ENCODE measurements at places on chromosomes 4 and X.
A peak's percentile ranks its signal among the peaks of the same experiment; 100 is the strongest.

GRCh38 chr4:67512501-67512900, 32.8 kb downstream of the CENPC start:
- peak; percentile 31 for DNase-seq

- DNase-seq: no peak
These were observed 1.1 kb downstream of the ITGB1BP2 start for GRCh38 chrX:71302461-71303213.

DNA sequence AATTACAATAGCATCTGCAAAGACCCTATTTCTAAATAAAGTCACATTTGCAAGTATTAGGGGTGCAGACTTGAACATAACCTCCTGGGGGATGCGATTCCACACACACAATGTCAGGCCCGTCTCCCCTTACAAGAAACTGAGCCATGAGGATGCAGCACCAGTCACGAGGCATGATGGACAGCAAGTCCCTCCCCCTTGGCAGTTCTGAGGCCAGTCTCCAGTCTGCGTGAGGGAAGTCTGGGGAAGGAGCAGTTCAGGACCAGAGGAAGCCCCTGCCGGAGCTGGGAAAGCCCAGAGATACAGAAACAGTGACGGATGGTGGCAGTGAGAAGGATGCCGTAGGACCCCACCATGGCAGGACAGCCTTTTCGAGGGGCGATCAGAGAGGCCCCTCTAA, 9.4 kb downstream of the FAM53A start:
- no peak for DNase-seq

GRCh38 chr4:163958751-163959150, 464.3 kb downstream of the TMA16 start:
- DNase-seq: no peak

DNA sequence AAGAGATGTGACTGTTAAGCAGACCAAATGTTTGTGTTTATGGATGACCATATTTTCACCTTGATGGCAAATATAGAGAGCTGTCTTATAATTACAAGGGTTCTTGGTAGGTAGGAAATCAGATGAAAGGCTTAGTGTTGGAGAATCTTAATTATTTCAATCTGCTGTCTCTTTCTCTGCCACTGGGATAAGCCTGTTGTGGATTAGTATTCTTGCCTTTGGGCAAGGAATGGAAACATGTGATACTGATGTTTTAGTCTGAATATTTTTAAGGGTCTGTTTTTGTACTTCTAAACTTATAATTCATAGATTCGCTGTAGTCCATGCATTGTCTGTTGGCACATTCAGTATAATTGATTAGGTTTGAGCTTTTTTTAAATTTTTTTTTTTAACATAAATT, 23.7 kb upstream of the NUDT6 start:
- DNase-seq: no peak

DNA sequence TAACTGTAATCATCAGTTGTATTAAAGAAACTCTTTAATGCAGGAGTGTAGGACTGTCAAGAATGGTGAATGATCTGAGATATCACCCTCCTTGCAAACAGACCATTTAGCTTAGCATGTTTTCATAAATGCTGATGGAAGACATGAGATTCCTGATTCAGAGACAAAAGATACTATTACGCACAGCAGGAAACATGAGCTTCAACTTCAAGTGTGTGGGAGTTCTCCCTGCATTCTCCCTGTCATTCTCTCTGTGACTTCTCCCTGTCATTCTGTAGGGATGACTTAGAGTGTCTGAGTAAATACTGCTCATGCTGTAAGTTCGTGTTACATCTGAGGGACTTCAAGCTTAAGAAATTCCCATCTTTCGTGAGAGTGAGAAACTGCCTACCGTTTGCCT, 866.0 kb upstream of the PRKX start:
- DNase-seq: no peak

DNA sequence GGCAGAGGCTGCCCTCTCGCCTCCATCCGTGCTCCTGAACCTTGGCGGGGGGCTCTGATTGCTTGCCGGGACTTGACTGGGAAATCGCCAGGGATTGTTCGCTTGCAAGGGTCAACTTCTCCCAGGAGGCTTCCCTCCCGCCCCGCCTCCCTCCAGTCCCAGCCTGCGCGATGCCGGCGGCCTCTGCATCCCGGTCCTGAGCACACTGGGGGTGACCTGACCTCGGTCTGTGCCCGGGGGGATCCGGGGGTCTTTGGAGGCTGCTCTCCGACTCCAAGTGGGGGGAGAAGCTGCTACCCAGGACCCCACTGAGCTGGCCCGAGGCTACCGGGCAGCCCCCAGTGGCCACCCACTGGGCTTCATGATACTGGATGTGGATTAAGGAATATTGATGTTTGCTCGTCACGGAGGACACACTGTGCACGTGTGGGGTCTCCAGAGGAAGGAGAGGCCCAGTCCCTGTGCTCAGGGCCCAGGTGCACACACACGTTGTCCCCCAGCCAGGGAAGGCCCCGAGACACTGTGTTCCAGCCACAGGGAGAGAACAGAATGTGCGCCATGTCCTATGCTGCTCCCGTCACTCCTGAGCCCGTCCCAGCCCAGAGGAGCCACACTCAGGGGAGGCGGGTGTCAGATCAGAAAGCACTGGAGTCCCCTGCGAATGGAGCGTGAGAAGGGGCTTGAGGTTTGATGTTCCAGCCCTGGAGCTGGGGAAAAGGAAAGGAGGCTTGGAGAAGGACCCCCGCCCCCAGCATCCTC, 55.9 kb upstream of the NKX1-1 start:
- DNase-seq: no peak

GRCh38 chr4:82380344-82380743, 6.6 kb upstream of the HNRNPD start:
- no peak for DNase-seq

GRCh38 chr4:92307181-92307580, 3.4 kb downstream of the GRID2 start:
- no peak for DNase-seq

GRCh38 chr4:139922406-139923024, 231.5 kb downstream of the MAML3 start:
- no peak for DNase-seq

DNA sequence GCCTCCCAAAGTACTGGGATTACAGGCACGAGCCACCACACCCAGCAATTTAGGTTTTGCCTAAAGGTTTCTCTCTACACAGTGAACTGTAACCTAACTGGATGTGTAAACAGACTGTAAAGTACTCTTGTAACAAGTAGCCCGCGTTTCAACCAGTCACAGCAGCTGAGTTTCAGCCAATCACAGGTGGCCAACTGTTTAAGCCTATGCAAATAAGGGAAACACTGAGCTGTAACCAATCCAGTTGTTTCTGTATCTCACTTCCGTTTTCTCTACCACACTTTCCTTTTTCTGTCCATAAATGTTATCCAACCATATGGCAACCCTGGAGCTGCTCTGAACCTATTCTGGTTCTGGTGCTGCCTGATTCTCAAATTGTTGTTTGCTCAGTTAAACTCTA, 59.9 kb downstream of the DIPK2B start:
- DNase-seq: no peak

- DNase-seq: no peak
These were observed 76.4 kb downstream of the CXXC4 start for GRCh38 chr4:104418286-104418685.

DNA sequence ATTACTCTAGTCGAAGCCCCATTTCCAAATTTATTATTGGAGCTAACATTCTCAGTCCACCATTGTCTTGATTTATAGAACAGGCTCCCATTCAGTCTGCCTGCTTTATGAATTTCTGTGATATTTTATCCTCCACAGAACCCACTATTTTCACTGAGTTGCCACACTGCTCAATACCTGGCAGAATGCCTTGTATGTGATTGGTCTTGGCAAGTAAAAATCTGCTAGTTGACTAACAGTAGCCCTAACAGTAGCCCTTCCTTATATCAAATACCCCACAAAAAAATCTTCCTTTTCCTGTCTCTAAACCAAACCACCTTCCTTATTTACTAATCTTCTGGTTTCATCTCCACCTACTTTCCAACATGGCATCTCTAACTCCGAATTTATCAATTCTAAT, 82.6 kb downstream of the CHM start:
- DNase-seq: no peak

GRCh38 chr4:69485130-69485529, 10.6 kb downstream of the UGT2B4 start:
- DNase-seq: no peak

- no peak for DNase-seq
These were observed 26.6 kb downstream of the SNX25 start for GRCh38 chr4:185235843-185236503.

GRCh38 chrX:14832586-14832985, 40.3 kb downstream of the FANCB start:
- DNase-seq: no peak

DNA sequence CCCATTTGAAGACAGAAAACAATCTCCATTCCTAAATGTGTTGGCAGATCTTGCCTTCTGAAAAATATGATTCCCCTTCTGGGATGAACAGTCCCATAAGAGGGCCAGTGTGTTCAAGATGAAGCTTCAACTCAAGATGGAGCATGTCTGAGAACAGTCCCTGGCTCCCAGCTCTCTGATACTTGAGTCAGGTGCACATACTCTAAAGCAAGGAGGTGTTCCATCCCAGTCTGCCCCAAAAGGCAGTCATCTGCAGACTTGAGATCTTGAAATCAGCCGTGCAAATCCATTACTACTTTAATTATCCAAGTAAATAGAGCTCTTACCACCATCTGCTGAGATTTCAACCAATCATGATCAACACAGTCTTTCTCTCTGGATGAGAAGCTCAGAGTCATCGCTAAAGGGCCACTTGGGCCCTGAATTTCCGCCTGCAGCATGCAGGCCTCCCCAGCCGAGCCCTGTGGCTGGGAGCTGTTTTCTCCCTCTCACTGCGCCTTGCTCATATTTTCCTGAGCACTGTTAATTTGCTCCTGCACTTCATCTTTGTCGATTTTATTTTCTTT, 22.2 kb downstream of the CCDC149 start:
- DNase-seq: no peak

GRCh38 chr4:12231098-12231497, 802.4 kb upstream of the HS3ST1 start:
- no peak for DNase-seq

GRCh38 chr4:40335525-40335894, 377 bp downstream of the CHRNA9 start:
- DNase-seq: no peak

DNA sequence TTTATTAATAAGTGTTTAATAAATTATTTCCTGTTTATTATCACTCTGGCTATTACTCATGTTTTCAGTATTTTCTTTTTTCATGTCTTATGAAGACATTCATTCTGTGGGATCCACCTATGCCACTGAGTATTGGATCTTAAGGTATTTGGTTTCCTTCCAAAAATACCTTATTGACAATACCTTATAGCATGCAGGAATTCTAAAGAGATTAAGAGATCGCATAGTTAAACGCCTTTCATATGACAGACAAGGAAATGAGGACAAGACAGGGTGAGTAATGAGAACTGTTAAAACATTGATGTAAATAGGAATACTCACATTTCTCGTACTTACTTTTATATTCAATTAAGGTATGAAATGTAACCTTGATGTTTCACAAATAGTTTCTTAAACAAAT, 38.2 kb upstream of the TMPRSS11B start:
- DNase-seq: no peak

- no peak for DNase-seq
These were observed 939.8 kb downstream of the GLUD2 start for GRCh38 chrX:121987163-121987562.

DNA sequence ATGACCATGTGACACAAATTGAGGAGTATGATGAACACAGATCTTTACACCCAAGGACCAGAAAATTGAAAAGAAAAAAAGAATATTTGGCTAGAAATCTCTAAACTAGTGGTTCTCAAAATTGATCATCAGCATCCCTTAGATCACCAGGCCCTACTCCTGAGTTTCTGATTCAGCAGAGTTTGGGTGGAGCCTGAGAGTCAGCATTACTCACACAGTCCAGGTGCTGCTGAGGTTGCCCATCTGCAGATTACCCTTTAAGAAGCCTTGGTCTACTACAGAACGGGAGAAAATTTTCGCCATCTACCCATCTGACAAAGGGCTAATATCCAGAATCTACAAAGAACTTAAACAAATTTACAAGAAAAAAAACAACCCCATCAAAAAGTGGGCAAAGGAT, 182.8 kb downstream of the MOSPD2 start:
- no peak for DNase-seq

DNA sequence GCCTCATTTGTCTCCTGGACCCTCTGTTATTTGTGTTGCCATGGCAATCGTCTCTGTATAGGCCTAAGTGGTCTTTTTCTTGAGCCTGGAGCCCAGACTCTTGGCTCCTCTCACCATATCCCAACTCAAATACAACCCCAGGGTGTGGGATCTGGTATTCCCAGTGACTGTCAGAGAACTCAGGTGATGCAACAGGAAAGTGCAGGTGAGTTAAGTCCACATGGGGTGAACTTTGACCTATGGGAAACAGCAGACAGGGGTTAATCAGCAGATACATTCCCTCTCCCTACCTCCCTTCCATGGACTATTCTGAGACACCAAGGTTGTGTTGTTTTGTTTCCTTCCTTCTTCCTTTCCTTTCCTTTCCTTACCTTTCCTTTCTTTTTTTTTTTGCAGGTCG, 130.9 kb upstream of the RPS6KA3 start:
- DNase-seq: no peak

- no peak for DNase-seq
These were observed 7.6 kb downstream of the FAM199X start for GRCh38 chrX:104173841-104174240.

DNA sequence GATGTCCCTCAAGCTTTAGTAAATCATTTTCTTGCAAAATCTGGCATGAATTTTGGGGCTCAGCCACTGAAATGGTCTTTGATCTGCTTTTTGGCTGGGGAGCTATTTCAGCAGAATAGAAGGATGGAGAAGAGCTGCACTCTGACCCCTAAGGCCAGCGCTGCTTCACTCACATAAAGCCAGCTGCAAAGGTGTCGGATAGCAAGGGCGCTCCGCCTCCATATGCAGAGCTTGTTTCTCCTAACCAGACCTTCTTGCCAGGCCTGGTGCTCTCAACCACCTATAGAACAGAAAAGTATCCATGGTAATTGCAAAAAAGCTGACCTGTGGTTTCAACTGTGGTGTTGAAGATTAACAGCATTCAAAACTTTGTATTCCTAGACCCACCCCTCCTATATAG, 24.1 kb upstream of the COQ2 start:
- DNase-seq: no peak

DNA sequence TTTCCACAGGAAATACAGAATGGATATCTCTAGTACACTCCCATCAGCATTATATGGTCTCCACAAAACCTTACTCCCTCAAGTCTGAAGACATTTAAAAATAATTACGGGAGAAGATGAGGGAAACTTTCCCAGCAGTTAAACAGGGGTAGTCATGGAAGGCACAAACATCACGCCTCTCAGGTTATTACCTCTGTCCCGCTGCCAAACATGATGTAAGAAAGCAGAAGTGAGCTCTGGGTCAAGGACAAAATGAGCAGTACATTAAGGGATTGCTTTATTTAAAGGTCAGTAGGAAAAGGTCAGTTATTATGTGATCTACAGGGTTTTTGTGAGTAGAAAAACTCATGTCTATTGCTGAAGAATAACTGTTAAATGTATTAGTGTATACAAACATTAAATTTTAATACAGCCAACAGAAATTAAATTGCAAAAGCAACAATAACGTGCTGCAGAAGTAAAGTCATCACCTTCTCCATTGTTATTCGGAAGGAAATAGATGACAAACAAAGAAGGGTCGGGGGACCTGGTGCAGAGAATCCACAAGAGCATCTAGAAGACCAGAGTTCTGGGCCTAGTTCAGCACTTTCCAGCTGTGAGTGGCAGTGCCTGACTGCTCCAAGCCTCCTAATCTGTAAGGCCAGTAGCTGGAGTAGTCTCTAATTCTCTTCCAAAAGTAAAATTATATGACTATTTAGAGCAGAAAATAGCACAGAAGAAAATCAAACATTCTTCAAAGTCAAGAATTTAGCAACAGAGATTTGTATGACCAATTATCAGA, 171.2 kb downstream of the PPP3CA start:
- no peak for DNase-seq
